ENCODE measurements at places on chromosomes 7 and 10.

GRCh38 chr7:156832195-156832877, 60.6 kb downstream of the LMBR1 start:
- DNase-seq: no peak

- DNase-seq: no peak
These were observed 1171.6 kb upstream of the C7orf33 start for GRCh38 chr7:147418966-147419365.

- DNase-seq: no peak
These were observed 608.5 kb upstream of the GALNT17 start for GRCh38 chr7:70523249-70523988.

GRCh38 chr10:19570120-19570519, 246.1 kb upstream of the PLXDC2 start:
- no peak for DNase-seq

GRCh38 chr7:132574223-132574622, 2.0 kb downstream of the PLXNA4 start:
- DNase-seq: no peak

- no peak for DNase-seq
These were observed 282.4 kb downstream of the HPSE2 start for GRCh38 chr10:98953251-98953650.

GRCh38 chr7:22577470-22578001, 77.5 kb upstream of the STEAP1B start:
- peak; percentile 76 for DNase-seq

DNA sequence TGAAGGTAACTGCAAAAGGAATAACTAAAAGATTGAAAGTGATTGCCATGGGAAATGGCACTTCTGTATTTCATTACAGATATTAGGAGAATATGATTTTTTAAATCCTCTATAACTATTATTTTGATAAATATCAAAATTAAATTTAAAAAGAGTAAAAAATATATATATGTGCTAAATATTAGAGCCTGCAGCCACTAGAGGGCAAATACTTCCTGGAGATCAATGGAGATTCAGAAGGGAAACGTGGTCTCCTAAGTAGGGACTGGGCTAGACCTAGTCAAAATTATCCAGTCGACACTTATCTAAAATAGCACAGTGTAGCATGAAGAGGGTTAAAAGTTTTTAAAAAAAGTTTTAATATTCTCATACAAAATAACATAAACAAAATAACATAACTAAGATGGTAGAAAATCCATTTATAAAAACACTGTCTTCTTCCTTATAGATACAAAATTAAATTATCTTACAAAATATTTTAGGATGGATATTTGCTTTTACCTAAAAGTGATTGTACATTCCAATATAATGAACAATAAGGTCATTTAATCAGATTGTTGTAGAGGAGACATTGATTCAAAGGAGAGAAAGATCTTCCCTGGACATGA, 434.3 kb downstream of the MDFIC start:
- peak; percentile 8 for DNase-seq

- DNase-seq: no peak
These were observed 54.2 kb upstream of the PARD3 start for GRCh38 chr10:34869135-34869836.

All from AG20443 (cell line).